ENCODE measurements at places on chromosomes 4 and X.

DNA sequence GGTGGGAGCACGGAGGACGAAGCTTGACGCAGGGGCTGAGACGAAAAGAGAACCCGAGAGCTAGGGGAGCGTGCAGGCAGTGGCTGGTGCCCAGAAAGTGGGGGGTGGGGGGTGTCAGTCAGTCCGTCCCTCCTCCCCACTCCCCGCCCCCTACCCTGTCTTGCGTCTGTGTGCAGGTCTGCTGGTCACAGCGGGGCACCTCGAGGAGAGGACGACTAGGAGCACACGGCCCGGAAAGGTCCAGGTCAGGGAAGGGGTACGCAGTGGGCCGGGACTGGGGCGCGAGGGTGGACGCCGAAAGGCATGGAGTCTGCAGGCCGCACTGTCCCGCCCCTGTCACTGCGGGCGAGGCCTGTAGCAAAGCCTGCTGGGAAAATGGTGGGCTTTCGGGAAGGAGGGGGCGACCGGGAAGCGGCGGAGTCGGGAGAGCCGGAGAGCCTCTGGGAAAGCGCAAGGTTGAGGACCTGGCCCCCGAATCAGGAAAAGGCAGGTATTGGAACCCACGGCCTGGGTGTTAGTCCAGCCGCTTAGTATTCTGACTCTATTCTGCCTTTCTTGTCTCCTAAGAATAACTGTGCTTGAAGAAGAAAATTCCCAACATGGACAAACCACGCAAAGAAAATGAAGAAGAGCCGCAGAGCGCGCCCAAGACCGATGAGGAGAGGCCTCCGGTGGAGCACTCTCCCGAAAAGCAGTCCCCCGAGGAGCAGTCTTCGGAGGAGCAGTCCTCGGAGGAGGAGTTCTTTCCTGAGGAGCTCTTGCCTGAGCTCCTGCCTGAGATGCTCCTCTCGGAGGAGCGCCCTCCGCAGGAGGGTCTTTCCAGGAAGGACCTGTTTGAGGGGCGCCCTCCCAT, 769 bp downstream of the TCEAL1 start:
- DNase-seq = peak; percentile 42

GRCh38 chrX:50768801-50769200, 45.2 kb downstream of the SHROOM4 start:
- no peak for DNase-seq

DNA sequence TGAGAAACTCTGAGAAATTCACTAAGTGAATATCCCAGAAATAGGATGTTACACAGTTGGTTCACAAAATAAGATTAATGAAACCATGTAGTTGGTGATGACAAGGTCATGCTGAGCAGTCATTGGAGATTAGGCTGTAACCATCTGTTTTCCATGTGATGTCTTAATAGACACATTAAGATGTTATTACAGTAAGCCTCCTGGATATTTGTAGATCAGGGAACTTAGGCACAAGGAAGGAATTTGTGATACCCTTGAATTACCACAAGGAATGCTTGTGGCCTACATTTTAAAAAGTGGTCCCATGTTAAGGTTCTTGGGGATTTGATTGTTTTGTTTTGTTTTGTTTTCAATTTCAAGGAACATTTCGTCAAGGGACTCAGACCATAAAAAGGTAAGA, 185.6 kb upstream of the BANK1 start:
- no peak for DNase-seq

GRCh38 chr4:5381961-5382441, 326.4 kb downstream of the EVC2 start:
- DNase-seq = no peak

GRCh38 chrX:131747173-131747572, 203.3 kb downstream of the OR13H1 start:
- DNase-seq = no peak

DNA sequence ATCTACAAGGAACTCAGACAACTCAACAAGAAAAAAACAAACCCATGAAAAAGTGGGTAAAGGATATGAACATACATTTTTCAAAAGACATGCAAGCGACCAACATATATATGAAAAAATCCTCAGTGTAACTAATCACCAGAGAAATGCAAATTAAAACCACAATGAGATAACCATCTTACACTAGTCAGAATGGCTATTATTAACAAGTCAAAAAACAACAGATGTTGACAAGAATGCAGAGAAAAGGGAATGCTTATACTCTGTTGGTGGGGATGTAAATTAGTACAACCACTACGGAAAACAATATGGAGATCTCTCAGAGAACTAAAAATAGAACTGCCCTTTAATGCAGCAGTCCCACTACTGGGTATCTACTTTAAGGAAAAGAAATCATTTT, 12.1 kb downstream of the NIPAL1 start:
- DNase-seq = no peak

- DNase-seq = no peak
These were observed 18.0 kb upstream of the UBA1 start for GRCh38 chrX:47175588-47175980.
